DMS 273 treated with DMSO at 0.1 percent for 48 hours (cell line): ENCODE measurements at places on chromosomes 2 and 18.

DNA sequence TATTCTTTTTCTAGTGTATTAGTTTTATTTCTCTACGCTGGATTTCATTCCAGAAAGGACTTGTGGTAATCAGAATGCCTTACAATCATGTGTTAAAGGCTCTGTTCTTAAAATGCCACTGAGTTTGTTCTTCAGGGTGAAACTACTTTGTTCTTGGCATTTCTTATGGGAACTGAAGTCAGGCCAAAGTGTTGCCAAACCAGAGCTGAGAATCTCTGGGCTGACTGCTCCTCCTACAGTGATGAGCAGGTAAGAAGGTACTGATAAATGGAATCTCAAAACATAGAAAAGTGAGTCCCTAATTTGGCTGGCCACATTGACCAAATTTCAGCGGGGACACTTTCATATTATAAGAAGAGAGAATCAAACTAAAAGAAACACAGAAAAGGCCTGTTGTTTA is 55.1 kb upstream of the ZNF397 start:
- no peak for DNase-seq

- no peak for DNase-seq
Measured at GRCh38 chr2:137178951-137179377, 413.6 kb downstream of the THSD7B start.

- DNase-seq: no peak
Measured at GRCh38 chr2:169755083-169755870, 21.6 kb downstream of the KLHL23 start.

DNA sequence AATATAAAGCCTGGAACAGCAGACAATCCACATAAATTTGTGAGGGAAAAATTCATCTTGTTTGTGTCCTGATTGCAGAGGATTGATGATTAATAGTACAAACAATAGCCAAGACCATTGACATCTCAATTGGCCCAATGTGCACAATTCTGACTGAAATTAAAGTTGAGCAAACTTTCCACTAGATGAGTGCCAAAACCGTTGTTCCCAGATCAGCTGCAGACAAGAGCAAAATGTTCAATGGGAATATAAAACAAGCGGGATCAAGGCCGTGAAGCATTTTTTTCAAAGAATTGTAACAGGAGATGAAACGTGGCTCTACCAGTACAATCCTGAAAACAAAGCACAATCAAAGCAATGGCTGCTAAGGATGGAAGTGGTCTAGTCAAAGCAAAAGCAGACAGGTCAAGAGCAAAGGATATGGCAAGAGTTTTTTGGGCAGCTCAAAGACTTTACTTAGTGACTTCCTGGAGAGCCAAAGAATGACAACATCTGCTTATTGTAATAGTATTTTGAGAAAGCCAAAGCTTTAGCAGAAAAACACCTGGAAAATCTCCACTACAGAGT is 55.9 kb upstream of the KIF5C start:
- no peak for DNase-seq

- no peak for DNase-seq
Measured at GRCh38 chr2:16661526-16661925, 4.1 kb downstream of the CYRIA start.

GRCh38 chr2:1685078-1685956 is 59.0 kb downstream of the PXDN start:
- DNase-seq: no peak

- DNase-seq: no peak
Measured at GRCh38 chr18:75782204-75782603, 354.7 kb upstream of the SMIM21 start.

DNA sequence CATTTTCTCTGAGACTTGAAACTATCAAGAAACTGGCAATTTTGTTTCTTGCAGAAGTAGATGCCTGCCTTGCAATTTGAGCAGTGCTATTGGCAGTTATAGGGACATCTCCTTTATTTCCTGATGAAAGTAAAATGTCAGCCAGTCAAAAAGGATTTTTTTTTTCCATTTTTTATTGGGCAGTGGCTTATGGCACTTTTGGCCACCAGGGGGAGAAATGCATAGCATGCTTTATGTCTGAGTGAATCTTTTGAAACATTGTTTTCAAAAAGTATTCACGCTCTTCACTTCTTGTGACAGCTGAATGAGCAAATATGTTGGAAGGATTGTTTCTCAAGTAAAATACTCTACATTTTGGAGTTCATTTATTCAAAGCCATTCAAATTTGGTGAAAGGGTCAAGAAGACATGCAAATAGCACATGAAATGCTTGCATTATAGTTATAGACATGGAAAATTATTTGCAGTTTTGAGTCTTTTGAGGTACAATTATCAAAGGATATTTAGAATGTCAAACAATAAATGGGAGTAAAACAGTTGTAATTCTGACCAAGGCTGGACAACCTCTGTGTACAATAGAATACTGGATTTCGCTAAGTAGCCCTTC is 491.0 kb downstream of the CDH2 start:
- DNase-seq: no peak

DNA sequence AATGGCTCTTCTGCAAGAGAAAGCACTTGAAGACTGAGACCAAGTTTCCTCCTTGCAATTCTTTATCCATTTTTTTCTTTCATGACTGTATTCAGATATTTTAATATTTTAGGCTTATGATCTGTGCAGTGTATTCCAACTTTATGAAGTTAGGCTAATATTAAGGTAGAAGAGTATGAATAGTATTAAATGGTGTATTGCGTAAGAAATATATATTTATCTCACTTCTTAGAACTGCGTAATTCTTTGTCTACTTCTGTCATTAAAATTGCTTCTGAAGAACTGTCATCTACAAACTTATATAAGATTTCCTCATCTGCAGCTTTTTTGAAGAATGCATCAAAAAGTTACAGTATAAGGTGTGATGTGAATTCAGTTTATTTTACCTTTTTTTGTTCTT is 183.2 kb downstream of the DLGAP1 start:
- no peak for DNase-seq

- DNase-seq: no peak
Measured at GRCh38 chr2:84031312-84032050, 427.6 kb downstream of the SUCLG1 start.

DNA sequence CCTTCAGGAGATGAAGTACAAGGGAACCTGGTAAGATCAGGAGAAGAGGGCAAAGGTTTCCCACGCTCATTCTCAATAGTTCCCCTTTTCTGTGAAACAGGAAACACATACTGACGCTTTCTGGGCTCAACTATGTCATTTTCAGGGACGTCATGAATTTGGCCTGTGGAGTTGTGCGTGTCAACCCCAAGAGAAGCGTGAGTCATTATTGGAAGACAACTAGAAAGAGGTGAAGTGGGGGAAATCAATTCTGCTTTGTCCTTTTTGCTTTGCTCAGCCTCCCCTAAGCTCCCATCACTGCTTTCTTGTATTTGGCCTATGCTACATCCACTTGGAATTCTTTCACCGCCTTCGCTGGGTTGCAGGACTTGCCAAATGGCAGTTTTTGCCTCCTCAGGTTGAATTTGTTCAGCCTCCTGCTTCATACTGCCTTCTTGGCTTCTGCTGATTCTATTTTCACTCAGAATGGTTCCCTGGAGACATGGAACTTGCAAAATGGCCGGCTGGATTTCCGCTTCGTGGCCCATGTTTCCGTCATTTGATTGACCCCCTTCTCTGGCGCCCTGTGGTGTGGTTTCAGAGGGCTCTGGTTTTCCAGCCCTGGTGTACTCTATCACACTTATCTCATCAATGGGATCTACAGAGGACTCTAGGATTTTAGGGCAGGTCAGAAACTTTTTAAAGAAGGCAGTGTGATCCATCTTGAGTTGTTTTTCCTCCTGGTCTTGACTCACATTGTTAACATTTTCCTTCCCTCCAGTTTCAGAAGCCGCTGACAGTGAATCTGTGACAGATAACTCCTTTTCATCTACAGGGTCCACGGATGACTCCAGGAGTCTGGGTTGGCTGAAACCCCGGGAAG is 93.3 kb downstream of the ALPK2 start:
- no peak for DNase-seq

DNA sequence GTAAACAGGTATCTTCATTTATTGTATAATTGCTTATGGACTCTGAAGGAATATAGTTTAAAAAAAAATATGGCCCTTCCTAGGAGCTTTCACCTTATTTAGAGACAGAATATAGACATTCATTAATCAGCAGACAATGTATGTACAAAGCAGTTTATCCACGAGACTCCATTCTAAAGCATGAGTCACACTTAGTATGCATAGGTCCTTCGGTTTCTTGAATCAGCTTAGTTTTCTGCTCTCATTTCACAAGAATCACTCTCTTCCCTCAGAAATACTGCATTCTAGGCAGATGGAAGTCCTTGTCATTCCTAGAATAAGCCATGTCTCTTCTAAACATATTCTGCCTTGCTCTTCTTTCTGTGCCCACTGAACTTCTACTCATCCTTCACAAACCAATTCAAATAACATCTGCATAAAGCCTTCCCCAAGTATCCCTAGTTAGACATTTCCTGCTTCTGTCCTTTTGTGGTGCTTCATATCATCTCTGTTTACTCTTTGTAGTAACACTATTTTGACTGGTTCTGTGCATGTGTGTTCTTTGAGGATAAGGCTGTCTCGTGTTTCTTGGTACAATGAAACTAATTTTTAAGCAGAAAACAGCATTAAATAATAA is 84.5 kb downstream of the PTRHD1 start:
- no peak for DNase-seq

GRCh38 chr2:168114619-168115018 is 132.8 kb downstream of the STK39 start:
- DNase-seq: no peak
